NCI-H460 (cell line): ENCODE measurements at places on chromosomes 6 and 20. TPM values are rescaled to one million over a fixed set of nuclear protein-coding genes. Genes with fewer than 3 reads are reported as not detected.

- no peak for DNase-seq
Observed at GRCh38 chr6:29745855-29746449, 22.7 kb downstream of the HLA-F start.

DNA sequence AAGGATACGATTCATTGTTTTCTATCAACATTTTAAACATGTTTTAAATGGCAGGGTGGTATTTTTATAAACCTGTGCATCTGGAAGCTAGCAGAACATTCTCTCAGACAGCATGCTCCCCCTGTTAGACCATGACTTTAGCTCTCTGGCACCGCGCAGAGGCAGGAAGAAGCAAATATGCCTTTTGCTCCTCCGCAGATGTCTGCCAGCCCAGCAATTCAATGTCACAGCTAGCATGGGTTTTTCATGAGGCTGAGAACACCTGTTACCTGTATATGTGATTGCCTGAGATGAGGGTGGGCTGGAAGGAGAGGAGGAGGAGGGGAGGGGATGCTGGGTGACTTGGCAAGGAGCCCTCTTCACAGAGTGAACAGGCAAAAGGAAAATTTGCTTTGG lies 6.7 kb downstream of the MTCH1 start:
- DNase-seq: peak; percentile 22

- no peak for DNase-seq
Observed at GRCh38 chr6:105482227-105482844, 79.5 kb upstream of the PREP start.

IP6K3 gene
- not detected in 2 replicates for total RNA-seq

KCNK5 gene
- total RNA-seq: 0.74 and 0.78 TPM in 2 replicates

DNA sequence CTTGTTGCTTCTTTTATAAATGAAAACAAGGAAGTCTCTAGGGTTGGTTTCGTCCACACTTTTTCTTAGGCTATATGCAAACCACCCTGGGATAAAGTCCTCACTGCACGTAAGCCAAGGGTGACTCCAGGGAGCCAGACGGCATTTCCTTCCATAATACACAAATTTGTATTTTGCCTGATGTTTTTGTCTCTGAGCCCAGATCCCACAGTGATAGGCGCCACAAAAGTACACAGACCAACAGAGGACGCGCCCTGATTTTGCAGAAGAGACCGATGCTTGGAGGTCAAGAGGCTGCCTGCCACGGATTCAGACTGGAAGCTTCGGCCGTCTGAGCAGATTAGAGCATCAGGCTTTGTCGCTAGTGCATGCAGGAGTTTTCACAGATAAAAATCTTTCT lies 22.8 kb downstream of the FOXQ1 start:
- no peak for DNase-seq
